ENCODE measurements at places on chromosomes 3 and 15. TPM values are rescaled to one million over a fixed set of nuclear protein-coding genes. Genes with fewer than 3 reads are reported as not detected.
A peak's percentile ranks its signal among the peaks of the same experiment; 100 is the strongest.

DNA sequence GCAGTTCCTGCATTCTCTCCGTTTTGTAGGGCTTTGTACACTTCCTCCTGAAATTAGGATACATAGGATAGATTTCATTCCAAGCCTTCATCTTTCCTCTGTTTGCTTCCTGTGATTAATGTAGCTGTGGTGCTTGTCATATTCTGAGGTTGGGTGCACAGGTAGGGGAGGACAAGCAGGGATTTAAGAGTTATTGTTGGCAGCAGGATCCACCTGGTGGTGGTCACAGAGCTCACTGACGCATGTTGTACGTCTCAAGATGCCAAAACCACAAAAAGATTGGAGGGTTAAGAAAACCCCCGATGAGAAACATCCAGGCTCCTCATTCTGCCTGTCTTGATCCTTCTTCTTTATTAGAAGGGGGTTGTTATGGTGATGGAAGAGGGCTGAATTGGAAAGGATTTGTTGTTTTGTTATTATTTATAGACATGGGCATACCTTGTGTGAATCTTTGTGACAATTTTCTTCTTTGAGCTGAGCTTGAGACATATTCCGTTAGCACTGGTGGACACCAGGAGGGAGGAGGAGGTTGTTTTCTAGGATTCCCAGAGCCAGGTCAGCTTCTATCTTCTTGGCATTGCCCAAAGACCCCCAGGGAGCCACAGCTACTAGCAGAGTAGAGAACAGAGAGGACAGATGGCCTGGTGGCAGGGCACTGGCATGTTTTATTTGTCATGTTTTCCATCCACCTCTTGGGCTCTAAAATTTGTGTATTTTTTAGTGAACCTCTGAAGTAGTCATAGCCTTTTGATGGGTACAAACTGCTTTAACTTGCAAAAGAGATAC, 57.7 kb upstream of the LARS2 start:
- H3K4me3 ChIP-seq = no peak overlapping the region
- peaks cover 23% of the 10 kb centered on the region for H3K27me3 ChIP-seq

DNA sequence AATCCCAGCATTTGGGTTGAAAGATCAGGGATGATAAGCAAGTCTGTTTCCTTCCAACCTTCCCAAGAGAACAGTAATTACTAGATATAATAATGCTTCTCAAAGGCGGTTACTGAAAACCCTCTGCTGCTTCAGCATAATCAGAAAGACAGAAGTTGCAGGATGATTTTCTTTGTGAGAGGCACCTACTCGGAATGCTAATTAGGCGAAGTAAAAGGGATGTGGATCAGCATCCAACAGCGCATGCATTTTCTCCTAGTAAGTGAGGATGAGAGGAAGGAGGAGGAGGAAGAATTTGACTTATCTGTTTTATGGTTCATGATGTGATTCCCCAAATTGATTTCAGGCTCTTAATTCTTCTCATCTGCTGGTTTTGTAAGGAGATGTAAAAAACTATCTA, 118.0 kb downstream of the CACNA2D3 start:
- H3K4me3 ChIP-seq = no peak overlapping the region
- no peak overlapping the region for H3K27ac ChIP-seq
- H3K36me3 ChIP-seq = no peaks in the 10 kb centered on the region

DNA sequence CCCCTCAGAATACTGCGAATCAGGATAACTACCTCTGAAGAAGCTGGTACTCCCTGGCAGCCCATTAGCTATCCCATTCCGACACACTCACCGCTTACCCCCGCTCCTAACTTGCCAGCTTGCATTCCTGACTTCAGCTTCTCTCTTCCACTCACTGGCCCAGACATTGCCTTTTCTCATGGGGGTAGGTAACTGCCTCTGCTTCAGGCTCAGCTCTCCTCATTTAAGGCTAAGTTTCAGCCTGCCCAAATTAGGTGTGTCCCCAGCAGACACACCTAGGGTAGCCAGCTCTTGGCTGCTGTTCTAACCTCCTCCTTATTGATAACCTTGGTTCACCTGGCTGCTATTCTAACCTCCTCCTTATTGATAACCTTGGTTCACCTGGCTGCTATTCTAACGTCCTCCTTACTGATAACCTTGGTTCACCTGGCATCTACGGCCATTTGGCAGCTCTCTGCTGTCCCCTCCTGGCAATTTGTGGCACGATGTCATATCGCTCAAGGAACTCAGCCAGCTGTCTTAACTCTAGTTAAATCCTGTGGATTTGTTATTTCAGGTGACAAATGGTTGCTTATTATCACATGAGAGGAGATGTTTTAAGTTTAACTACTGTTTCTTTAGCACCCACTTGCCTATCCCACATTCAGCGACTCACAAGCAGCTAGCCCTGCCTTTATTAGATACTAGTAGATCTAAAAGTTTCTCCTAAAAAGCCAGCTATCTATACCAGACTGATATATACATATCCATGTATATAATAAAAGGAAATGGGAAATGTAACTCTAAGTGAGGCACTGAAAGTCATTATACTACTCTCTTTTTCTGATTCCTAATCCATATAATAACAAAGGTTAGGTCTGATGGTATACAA, 106.5 kb upstream of the ACP3 start:
- peak; percentile 38 for DNase-seq
- peaks cover 4% of the 10 kb centered on the region for H3K4me1 ChIP-seq
- 0 out of 2 replicates have a peak, but pooled peaks cover 3% of the 10 kb centered on the region for H3K27me3 ChIP-seq
- H3K36me3 ChIP-seq = no peaks in the 10 kb centered on the region

GRCh38 chr3:194572944-194573491, 60.2 kb downstream of the TMEM44 start:
- DNase-seq = peak; percentile 67
- peak overlapping the region; percentile 98 for H3K27ac ChIP-seq
- H3K4me1 ChIP-seq = peaks cover 54% of the 10 kb centered on the region
- H3K27me3 ChIP-seq = no peaks in the 10 kb centered on the region
- H3K4me3 ChIP-seq = no peak overlapping the region
- H3K36me3 ChIP-seq = no peaks in the 10 kb centered on the region

GRCh38 chr15:79193103-79193502, 89.4 kb upstream of the ANKRD34C start:
- H3K27ac ChIP-seq = no peak overlapping the region
- peaks cover 39% of the 10 kb centered on the region for H3K27me3 ChIP-seq
- no peaks in the 10 kb centered on the region for H3K36me3 ChIP-seq
- H3K4me3 ChIP-seq = no peak overlapping the region
- no peaks in the 10 kb centered on the region for H3K4me1 ChIP-seq

The BBX gene
- 52.4 TPM for total RNA-seq

- no peaks in the 10 kb centered on the region for H3K4me1 ChIP-seq
- H3K36me3 ChIP-seq = no peaks in the 10 kb centered on the region
- H3K27me3 ChIP-seq = no peaks in the 10 kb centered on the region
- no peak for DNase-seq
- H3K27ac ChIP-seq = no peak overlapping the region
- H3K4me3 ChIP-seq = no peak overlapping the region
These were observed 37.6 kb downstream of the LRRN1 start for GRCh38 chr3:3836845-3837244.

GRCh38 chr3:70273492-70273891, 38.9 kb downstream of the MDFIC2 start:
- no peak for DNase-seq
- H3K36me3 ChIP-seq = no peaks in the 10 kb centered on the region
- H3K4me1 ChIP-seq = no peaks in the 10 kb centered on the region
- no peak overlapping the region for H3K4me3 ChIP-seq
- H3K27me3 ChIP-seq = no peaks in the 10 kb centered on the region

- H3K4me3 ChIP-seq = no peak overlapping the region
- no peaks in the 10 kb centered on the region for H3K36me3 ChIP-seq
- no peak for DNase-seq
- H3K27me3 ChIP-seq = no peaks in the 10 kb centered on the region
- H3K27ac ChIP-seq = peak overlapping the region; percentile 44
- H3K4me1 ChIP-seq = peaks cover 81% of the 10 kb centered on the region
These were observed 60.7 kb downstream of the DUT start for GRCh38 chr15:48391950-48392349.

DNA sequence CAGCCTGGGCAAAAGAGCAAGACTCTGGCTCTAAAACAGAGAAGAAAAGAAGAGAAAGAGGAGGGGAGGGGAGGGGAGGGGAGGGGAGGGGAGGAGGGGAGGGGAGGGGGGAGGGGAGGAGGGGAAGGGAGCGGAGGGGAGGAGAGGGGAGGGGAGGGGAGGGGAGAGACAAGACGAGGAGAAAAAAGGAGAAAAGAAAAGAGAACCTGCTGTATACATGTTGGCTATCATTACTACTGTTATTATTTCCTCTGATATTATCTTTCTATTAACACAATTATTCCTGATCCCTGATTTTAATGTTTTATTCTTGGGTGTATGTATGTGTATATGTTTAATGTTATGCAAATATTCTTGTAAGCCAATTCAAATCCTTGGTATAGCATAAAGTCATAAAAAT, 46.9 kb downstream of the PLD1 start:
- H3K36me3 ChIP-seq = no peaks in the 10 kb centered on the region
- no peak overlapping the region for H3K4me3 ChIP-seq
- no peak overlapping the region for H3K27ac ChIP-seq
- DNase-seq = no peak

The GOLGA8J gene
- total RNA-seq = not detected

The GPR171 gene
- total RNA-seq = not detected

GRCh38 chr3:14852058-14852594, 33.4 kb downstream of the FGD5 start:
- H3K27me3 ChIP-seq = peaks cover 44% of the 10 kb centered on the region
- no peak overlapping the region for H3K4me3 ChIP-seq
- no peaks in the 10 kb centered on the region for H3K36me3 ChIP-seq
- H3K4me1 ChIP-seq = no peaks in the 10 kb centered on the region
- H3K27ac ChIP-seq = no peak overlapping the region

The C2CD4A gene
- not detected for total RNA-seq

All from GM23248 (cell line).